Stimulated activated CD8-positive, alpha-beta memory T cell treated with anti-CD3 and anti-CD28 coated beads, Interleukin-7, amount 100 ng/mL, for 1 hour (primary cell): ENCODE measurements at places on chromosomes 1 and 21.

DNA sequence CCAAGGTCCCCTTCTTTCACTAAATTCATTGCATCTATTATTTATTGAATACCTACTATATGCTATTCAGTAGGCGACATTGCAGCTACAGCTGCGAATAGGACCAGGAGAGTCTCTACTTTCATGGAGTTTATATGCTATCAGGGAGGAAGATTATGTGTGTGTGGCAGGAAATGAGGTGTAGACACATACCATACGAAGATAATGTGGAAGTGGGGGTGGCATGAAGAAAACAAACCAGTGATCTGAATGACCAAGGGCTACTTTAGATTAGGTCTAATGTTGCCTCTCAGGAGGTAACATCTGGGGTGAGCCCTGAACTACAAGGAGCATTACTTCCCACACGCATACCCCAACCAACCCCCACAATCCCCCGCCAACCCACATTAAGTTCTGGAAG, 1.0 kb upstream of the PPIH start:
- no peak for DNase-seq

DNA sequence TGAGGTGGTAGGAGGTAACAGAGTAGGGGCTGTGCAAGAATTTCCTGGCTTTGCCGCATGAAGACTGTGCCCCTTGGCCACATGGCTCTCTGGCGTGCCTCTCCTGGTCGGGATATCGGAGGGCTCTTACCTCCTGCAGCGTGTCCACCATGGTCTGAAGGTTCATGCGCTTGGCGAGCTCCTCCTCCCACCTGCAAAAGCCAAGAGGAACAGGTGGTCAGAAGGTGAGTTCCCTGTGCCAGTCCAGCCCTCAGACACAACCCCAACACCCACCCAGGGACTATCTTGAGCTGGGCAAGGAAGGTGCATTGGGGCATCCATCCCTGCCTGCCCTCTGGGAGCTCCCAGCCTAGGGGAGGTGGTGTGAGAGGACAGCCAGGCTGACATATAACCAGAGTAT, 18.6 kb upstream of the ALDH4A1 start:
- no peak for DNase-seq

DNA sequence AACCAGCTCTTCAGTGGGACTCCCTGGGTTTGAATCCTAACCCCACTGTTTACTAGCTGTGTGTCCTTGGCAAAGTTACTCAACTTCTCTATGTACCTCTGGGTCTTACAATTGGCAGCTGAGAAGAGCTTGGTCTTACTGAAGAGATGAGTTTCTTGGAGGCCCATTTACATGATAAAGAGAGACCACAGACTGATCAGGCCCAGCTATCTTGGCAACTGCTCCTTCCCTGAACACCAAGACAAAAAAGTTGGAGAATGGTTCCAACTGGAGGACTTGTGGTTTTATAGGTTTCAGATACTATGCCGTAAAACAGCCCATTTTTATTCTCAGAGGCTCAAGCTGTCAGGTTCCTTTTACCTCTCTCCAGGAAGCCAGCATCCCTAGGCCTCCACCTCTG, 24.8 kb upstream of the CNIH3 start:
- DNase-seq = no peak

- no peak for DNase-seq
Measured at GRCh38 chr1:55089683-55090082, 50.3 kb downstream of the PCSK9 start.

DNA sequence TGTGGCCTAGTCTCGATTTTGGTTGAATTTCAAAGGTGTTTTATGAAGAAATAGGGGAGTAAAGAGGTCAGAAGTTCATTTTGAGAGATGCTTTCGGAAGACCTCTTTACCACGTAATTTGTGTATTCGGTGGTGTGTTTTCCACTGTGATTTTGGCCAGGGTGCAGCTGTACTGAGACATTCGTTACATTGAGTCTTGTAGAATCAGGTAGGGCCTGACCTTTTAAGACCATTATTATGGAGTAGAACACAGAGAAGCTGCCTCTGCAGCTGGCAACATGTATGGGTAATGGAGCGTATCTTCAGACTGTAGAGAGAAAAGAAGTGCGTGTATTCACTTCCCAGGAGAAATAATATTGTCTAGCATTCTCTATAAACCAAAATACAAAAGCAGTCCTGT, 326.5 kb downstream of the PDE4B start:
- no peak for DNase-seq

DNA sequence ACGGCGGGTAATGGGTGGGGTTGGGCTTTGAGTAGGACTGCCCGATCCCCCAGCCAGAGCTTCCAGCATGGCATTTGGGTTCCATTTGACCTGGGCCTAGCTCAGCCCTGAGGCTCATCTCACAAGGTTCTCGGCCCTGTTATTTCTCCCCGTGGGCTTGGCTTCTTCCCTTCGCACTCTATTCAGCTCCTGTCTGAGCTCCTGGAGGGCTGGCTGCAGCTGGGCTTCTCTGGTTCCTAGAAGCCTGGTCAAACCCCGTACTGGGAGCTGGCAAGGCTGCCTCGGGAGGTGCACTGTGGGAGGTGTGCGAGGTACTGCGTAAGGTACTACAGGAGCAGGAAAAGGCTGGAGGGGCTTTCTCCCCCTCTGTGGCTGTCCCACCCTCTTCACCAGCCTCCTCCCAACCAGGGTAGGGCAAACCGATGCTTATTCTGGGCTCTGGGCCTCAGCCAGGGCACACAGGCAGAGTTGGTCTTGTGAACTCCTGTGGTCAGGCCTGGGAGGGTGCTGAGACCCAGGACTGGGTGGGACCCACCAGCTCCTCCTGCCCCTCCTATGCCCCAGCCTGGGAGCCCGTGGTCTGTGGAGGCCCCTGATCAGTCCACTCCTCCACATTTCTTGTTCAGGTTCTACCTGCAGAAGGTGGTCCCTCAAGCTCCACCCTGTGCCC, 814 bp downstream of the A3GALT2 start:
- no peak for DNase-seq
